Activated CD4-positive, alpha-beta T cell treated with anti-CD3 and anti-CD28 coated beads for 4 hours (primary cell): ENCODE measurements at places on chromosomes 4 and X.

- no peak for DNase-seq
These were observed 166.6 kb downstream of the GBA3 start for GRCh38 chr4:22859318-22859717.

GRCh38 chr4:128107766-128108165, 46.7 kb downstream of the LARP1B start:
- no peak for DNase-seq

DNA sequence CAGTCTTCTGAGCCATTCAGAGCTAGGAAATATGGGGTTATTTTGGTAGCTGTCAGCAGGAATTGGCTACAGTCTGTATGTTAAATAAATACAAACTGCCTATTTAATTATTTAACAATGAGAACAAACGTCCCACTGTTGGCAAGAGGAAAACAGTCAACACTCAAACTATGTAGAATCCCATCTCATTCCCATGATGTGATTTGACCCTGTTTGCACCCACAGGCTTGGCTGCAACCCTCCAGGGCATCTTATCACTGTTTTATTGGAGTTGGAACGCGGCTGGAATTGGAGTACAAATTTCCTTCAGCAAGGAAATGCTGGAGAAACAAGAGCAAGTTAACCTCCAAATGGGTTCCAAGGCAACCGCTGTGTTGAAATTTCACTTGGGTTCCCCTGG, 124.0 kb downstream of the KIT start:
- DNase-seq, result no peak

DNA sequence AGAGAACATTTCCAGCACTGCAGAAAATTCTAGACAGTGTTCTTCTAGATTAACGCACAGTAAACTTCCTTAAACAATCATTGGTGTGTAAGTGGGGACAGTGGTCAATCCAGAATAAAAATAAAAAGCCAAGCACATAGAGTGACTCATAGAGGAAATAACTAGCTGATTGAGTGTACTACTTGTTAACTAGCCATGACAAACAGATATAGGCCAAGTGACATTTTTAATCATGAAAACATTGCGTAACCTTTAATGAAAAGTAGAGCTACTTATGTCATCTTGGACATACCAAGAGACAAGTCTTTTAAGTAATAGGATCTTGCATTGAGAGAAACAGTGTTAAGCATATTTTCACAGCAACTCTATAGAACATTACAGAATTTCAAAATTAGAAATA, 233.9 kb upstream of the MAB21L2 start:
- no peak for DNase-seq

DNA sequence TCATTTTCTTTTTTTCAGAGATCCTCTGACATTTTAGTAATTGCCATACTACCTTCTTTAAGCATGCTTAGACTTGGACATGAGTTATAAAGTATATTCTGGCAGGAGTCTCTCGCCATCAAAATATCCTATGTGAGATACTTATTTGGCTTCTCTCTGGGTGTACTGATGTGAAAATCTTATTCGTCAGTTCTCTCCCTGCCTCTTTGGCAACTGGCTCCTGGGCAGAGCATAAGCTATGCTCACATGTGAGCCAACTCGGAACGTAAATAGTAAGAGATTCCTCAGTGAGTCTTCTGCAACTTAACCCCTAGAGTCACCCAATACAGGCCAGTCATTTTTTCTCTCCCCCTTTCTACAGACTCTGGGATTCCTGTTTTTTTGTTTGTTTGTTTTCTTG, 91.6 kb downstream of the MAGEB17 start:
- no peak for DNase-seq

DNA sequence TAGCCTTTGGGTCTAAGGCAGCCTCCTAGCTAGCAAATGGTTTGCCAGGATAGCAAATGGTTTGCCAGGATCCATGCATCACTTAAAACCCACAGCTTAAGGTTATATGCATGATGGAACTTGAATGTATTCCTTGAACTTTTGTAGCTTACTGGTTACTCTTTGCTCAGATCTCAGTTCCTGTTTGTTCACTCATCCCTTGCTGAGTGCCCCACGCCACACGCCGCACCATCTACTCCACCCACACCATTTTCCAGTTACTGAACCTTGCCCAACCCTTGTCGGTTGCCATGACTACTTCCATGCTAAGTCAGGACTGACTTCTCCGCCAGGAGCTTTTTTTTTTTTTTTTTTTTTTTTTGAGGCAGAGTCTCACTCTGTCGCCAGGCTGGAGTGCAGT, 29.5 kb upstream of the XIAP start:
- no peak for DNase-seq

DNA sequence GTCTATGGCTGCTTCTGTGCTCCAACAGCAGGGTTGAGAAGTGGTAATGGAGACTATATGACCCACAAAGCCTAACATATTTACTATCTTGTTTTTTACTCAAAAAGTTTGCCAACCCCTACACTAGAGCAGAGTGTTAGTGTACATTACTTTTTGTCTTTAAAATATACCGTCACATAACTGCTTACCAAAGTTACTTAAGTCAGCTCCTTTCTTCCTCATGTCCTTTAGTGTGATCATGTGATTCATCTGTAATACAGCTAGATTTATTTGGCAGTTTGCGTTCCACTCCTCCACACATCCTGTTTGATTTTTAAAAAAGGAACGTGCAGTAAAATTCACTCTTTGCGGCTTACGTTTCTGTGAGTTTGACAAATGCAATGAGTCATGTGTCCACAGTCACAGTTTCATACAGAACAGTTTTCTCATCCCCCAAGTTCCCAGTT, 162.4 kb upstream of the GPRIN3 start:
- peak; percentile 33 for DNase-seq

- DNase-seq, result no peak
These were observed 202.3 kb upstream of the RASGEF1B start for GRCh38 chr4:81673961-81674360.

DNA sequence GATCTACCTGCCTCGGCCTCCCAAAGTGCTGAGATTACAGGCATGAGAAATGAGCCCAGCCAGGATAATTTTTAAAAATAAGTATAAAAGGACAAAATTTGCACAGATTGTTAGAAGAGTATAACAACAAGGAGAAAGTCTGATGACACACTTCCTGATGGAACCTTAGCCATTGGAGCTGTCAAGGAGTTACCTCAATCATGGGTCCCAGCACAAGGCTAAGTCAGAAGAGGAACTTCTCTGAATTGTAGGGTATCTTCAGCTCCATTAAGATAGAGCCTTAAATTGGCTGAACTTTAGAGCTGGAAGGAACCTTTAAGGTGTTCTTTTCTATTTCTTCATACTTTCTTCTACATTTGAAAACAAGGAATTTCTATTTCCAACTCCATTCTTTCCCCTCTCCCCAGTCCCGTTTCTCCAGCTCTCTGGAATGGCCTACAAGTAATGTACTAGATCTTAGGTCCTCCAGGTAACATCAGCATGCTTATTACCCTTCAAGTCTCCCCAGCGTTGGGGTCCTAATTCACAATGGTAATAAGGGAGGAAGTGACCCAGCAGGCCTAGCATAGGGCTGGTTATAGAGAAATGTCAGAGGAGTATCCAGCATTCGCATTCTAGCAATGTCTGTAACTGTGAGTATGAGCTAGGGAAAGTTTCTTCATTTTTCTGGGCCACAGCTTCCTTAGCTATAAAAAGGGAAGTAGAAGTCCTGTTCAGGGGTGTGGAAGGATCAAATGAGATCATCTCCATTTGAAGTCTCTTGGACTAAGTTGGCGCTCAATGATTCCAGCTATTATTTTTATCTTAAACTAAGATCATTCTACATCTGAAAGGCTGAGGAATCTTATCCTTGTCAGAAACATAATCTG, 18.5 kb upstream of the RBPJ start:
- no peak for DNase-seq

- DNase-seq, result no peak
These were observed 51.5 kb downstream of the SEL1L3 start for GRCh38 chr4:25811374-25811690.

- DNase-seq, result no peak
These were observed 930.7 kb upstream of the HS3ST1 start for GRCh38 chr4:12359420-12359819.

- no peak for DNase-seq
These were observed 921.8 kb upstream of the PCDH10 start for GRCh38 chr4:132227151-132227856.

GRCh38 chr4:41384992-41385391, 128.3 kb downstream of the UCHL1 start:
- no peak for DNase-seq

DNA sequence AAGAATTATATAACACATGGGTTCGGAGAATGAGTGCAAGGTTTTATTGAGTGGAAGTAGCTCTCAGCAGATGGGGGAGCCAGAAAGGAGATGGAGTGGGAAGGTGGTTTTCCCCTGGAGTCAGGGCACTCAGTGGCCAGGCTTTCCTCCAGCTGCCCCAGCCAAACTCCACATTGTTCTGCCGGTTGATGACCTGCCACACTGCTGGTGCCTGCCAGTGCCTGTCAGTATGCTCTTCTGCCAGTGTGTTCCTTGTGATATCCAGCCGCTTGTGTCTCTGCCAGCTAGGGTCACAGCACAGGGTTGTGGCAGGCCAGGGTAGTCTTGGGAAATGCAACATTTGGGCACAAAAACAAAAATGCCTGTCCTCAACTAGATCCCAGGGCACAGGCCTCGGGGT, 604.8 kb upstream of the TECRL start:
- DNase-seq, result no peak

GRCh38 chrX:22542641-22543040, 269.9 kb downstream of the CBLL2 start:
- no peak for DNase-seq

DNA sequence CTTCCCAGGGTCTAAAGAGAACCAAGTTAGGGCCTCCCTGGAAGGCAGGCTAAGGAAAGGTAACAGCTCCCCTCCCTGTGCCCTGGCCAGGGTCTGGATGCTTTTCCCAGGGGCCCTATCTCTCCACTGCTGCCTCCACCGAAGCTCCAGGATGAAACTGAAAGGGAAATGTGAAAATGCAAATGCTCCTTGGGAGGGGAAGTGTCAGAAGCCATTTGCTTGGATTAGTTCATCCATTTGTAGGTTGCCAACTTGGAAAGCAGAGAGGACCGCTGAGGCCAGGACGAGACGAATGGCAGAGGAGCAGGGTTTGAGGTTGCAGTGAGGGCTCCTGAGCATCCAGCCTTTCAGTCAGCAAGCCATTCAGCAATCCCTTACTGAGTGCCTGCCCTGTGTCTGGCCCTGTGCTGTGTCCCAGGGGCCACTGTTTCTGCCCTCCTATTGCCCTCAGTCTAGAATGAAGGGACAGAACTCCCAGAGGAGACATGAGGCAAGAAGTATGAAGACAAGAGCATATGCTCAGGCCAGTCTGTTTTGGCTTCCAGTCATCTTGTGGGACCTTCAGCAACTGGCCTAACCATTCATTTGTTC, 45.9 kb upstream of the PGRMC1 start:
- DNase-seq, result no peak

GRCh38 chr4:71232056-71232430, 106.8 kb upstream of the SLC4A4 start:
- no peak for DNase-seq

GRCh38 chr4:129358571-129358970, 262.6 kb downstream of the C4orf33 start:
- DNase-seq, result no peak

- no peak for DNase-seq
These were observed 427 bp downstream of the NKX1-1 start for GRCh38 chr4:1405636-1406393.

DNA sequence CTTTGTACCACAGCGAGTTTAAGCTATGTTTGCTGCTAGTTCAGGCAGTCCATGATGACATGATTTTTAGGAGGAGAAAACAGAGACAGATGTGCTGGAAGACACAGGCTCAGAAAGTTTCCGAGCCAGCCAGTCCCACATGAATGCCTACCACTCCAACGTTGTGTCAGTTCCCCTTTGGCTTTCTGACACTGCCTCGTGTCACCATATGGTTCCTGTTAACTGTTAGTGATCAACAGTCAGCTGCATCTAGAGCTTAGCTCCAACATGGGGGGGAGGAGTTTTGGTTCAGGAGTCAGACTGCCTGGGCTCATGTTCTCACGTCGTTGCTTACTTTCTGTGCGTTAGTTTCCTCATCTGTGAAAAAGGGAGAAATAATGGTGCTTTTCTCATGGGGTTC, 343.7 kb downstream of the MID1IP1 start:
- DNase-seq, result no peak

GRCh38 chrX:69507500-69507789, 3.3 kb downstream of the NALF2 start:
- DNase-seq, result no peak

- DNase-seq, result no peak
These were observed 515.1 kb upstream of the ZFP42 start for GRCh38 chr4:187480146-187481145.

DNA sequence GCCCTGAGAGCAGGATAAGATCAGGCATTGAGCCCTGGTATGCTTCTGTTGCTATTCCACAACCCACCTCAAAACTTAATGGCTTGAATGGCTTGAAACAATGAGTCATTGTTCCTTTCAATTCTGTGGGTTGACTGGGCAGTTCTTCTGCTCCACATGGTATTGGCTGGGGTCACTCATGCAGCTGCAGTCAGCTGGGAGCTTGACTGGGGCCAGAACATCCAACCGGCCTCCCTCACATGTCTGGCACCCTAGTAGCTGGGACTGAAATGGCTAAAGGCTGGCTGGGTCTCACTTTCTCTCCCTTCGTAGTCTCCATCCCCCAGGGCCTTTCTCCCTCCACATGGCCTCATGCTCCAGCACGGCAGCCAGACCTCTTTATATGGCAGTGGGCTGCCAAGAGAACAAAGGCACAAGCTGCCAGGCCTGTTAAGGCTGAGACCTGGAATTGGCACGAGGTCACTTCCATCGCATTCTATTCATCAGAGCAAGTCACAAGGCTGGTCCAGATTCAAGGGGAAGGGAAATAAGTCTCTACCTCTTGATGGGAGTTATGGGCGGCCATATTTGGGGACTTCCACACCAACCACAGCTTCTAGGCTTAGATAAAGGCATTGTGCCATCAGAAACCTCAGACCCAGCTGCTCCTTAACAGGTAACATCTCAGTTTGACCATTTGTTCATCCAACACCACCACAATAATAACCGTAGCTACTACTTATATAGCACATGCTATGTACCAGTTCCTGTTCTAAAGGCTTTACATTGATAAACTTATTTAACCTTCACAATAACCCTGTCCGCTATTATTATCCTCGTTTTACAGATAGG, 159.7 kb upstream of the ATP6AP2 start:
- DNase-seq, result no peak

DNA sequence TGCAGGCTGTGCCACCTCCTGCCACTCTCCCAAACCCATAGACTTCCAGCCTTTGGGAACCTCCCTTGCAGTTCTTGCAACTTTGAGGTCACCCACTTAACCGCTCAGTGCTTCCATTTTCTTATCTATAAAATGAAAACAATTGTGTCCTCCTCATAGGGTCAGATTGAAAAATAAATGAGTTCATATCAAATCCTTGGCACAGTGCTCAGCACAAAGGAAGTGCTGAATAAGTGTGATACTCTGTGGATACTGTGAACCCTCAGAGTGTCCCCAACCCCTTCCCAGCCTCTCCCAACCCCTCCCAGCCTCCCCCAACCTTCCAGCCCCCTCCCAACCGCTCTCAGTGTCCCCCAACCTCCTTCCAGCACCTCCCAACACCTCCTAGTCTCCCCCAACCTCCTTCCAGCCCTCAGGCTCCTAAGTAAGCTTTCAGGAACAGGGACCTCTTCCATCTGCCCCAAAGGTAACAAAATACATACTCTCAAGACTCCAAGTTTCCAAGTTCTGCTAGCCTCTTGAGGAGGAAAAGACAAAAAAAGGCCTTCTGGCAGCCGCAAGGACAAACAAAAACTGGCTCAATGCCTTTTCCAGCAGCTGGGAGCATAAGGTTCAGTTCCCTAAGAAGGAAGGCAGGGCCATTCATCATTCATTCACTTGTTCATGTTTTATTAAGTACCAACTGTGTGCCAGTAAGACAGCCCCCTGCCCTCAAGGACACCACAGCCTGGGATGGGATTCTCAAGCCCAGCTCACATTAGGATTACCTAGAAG, 46.1 kb upstream of the LGI2 start:
- DNase-seq, result no peak
